NCI-H1436 treated with DMSO at 0.1 percent for 48 hours (cell line): ENCODE measurements at places on chromosomes 6 and 20.

- DNase-seq, result no peak
Observed at GRCh38 chr20:49871391-49871948, 43.9 kb downstream of the SPATA2 start.

DNA sequence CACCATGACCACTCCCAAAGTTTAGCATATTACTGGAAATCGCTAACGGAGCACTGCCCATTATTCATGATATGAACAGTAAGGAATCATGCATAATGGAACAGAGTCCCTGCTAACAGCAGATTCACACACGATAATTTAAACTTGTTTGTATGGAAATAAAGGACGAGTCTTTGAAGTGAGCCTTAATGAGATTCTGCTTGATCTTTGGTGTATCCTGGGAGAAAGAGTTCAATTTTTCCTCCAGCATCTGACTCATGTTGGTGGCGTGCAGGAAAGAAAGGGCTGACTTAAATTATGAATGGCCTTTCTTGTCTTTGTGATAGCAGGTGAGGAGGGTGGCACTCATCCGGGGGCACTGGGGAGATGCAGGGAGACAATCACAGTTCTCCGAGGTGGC lies 194.6 kb downstream of the ZNF217 start:
- DNase-seq, result no peak

DNA sequence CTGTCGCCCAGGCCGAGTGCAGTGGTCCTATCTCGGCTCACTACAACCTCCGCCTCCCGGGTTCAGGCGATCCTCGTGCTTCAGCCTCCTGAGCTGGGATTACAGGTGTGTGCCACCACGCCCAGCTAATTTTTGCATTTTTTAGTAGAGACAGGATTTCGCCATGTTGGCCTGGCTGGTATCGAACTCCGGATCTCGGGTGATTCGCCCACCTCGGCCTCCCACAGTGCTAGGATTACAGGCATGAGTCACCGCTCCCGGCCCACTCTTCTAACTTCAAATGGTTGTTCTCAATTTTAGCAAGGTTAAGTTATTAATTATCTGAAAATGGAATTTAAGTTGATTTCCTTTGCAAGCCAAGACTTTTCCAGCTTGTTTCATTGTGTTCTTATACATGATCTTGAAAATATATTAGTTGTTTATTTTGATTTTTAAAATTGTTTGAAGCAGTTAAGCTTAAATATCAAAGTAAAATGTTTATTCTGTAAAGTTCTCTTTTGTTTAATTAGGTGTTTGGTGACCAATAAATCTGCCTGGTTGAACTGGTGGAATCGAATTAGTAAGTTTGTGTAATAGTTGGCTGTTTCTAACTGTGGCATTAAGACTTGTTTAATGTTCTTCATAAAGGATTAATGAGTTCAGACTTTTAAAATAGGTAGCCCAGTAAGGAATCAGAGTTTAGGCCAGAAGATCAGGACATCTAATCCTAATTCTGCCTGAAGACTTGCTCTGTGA lies 2.3 kb downstream of the PM20D2 start:
- DNase-seq, result no peak

GRCh38 chr20:53625311-53626129 lies 31.9 kb upstream of the ZNF217 start:
- DNase-seq, result no peak

GRCh38 chr6:123802351-123802696 lies 1.3 kb upstream of the NKAIN2 start:
- no peak for DNase-seq

DNA sequence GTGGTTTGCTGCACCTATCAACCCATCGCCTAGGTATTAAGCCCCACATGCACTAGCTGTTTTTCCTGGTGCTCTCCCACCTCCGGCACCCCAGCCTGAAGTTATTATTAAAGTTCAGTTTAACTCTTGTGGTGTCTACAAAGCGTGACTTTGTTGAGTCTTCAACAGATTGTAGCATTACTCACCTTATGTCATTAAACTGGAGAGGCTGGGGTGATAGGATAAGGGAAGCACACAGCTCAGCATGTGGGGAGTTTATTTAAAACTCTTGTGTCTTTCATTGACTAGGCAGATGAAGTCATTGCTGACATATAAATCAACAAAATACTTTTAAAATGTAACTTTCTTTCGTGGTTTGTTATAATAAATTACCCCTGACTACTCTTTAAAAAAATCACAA lies 84.7 kb upstream of the GCM1 start:
- DNase-seq, result no peak

GRCh38 chr20:10789386-10789785 lies 115.6 kb upstream of the JAG1 start:
- DNase-seq, result no peak
